ENCODE measurements at places on chromosomes 6 and 20.

DNA sequence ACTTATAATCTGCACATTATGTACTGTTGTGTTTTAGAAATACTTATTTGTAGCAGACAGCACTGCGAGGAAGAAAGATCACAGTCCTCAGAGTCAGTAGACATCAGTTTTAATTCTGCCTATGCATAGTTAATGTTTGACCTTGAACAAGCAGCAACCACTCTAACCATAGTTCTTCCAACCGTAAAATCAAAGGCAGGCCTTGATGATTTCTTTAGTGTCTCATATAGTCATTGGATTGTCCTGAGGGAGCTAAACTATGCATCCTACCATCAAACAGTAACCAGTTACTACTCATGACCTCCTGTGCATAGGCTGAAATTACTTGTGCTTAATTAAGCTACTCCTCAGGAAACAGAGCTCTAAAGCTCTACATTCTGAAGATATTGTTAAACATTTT lies 294.8 kb upstream of the STXBP5 start:
- no peak for DNase-seq

GRCh38 chr6:29938746-29939508 lies 3.4 kb upstream of the HLA-A start:
- DNase-seq, result no peak

DNA sequence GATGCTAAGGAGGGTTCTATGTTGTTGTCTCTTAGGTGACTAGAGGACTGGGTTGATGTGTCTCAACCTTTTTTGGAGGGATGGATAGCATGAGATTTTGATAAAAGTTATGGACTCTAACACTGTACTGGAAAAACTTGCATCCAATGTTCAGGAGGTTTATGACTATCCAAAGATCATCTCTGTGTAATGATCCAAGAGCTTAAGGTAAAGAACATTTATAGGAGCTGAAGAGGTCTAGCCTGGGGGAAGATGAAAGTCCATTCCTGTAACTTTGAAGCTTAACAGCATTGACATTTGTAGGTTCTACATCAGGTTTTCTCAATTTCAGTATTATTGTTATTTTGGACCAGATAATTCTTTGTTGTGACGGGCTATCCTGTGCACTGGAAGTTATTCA lies 48.9 kb downstream of the ESF1 start:
- DNase-seq, result no peak

DNA sequence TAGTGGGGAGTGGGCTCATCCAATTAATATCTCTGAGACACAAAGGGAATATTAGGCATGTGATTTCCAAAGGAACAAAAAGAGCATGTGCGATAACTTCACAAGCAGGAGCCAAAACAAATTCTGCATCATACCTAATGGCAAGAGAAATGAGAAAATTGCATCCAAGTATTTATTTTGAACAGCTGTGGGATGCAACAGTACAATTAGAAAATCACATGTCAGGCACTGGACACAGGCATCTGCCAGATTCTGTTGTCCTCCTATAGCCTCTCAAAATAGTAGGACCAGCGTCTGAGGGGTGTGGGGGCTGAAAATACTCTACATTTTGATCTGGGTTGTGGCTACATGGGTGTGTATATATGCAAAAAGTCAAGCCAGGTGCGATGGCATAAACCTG lies 66.3 kb downstream of the EDN1 start:
- no peak for DNase-seq

DNA sequence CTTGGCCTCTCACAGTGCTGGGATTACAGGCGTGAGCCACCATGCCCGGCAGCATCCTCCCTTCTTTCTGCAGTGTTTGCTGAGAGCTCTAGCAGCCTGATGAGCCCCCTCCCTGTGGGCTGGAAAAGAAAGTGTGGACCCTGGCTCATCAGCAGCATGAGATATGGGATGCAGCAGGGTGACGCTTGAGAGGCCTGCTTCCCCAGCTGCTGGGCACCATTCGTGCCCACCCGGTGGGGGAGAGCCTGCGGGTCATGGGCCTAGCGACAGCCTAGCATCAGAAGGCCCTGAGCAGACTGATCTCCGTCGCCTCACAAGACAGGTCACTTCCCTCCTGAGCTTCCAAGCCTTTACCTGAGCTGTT lies 16.0 kb upstream of the CCDC167 start:
- no peak for DNase-seq

DNA sequence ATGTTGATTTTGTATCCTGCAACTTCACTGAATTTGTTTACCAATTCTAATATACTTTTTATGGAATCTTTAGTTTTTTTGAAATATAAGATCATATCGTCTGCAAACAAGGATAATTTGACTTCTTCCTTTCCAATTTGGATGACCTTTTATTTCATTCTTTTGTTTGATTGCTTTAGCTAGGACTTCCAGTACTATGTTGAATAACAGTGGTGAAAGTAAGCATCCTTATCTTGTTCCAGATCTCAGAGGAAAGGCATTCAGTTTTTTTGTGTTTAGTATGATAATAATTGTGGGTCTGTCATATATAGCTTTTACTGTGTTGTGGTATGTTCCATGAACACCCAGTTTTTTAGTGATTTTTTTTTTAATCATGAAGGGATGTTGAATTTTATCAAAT lies 75.7 kb downstream of the GCLC start:
- DNase-seq, result no peak

DNA sequence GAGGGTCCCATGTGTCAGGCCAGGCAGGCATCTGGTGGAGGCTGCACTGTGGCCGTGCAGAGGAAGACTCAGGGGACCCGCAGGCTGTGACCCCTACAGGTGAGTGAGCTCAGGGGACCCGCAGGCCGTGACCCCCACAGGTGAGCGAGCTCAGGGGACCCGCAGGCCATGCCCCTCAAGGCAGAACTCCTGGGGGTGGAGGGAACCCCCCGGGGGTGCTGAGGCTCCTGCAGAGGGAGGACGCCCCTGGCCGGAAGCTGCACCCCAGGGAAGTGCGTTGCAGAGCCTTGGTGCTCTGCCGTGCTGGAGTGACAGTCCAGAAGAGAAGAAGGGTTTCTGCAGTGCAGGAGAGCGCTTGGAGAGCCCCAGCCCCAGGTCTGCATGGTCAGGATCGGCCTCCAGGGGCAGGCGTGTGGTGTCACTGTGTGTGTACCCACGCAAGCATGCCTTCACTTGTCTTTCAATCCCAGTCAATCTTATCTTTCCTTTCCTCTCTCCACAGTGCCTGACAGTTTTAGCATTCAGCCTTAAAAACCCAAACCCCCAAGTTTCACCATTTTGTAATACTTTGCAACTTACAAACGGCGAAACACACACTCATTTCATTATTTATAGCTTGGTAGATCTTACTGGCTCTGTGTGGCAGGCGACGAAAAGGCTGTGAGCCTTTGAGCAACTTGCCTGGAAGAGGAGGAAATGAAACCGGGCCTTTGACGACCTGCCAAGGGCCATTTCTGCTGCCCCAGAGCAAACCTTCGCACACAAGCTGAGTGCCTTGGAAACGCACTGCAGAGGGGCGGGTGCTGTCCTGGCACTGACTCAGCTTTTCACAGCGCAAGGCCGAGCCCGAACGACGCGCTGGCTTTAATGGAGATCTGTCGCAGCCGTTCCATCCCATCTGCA lies 101.4 kb upstream of the AGPAT4 start:
- no peak for DNase-seq

- no peak for DNase-seq
Observed at GRCh38 chr20:20404633-20405032, 36.7 kb downstream of the INSM1 start.

- DNase-seq, result no peak
Observed at GRCh38 chr20:42474646-42475045, 715.1 kb downstream of the PTPRT start.

- no peak for DNase-seq
Observed at GRCh38 chr6:166010136-166010960, 157.3 kb downstream of the TBXT start.

DNA sequence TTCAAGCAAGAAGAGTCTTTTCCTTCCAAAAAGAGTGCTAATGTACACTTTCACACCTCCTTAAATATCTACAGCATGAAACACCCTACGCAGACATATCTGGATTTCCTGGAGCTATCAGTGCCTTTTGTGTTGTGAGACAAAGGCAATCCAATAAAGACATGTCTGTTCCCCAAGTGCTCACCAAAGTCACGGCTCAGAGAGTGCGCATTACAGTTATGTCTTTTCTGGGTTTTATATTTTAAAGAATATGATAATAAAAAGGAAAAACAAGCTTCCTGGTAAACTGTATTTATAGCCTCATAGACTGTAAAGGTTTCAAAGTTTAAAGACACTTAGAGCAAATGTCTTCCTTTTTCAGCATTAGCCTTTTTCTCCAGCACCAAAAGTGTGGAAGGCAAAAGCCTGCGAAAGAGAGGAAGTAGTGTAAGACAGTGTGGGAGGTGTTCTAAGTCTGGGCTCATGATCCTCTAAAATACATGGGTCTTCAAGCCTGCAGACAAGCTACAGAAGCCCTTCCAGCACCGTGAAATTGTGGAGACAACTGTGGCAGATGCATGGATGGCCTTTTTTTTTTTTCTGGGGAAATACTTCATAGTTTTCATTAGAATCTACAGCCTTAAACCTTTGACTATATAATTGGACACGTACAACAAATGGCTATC lies 135.0 kb upstream of the SLC35B3 start:
- DNase-seq, result no peak

DNA sequence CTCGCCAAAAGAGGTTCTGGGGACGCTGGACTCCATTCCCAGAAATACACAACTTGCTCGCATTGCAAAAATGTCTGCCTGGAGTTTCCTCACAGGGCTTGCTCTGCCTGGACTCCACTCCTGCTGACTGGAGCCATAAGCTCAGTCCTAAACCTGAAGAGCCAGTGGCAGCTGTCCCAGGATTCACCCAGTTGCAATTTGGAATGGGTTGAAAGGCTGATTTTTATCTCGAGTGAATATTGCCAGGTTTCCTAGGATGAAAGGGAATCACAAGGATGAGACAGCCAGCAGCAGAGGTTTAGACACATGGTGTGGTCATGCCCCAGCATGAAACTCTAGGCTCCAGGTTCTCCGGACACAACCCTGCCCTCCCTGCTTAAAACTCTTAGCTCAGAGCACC lies 223.3 kb downstream of the BMP7 start:
- DNase-seq, result no peak

GRCh38 chr20:52309181-52309580 lies 117.6 kb upstream of the ZFP64 start:
- no peak for DNase-seq

GRCh38 chr6:143195349-143195845 lies 134.7 kb downstream of the AIG1 start:
- DNase-seq, result no peak

DNA sequence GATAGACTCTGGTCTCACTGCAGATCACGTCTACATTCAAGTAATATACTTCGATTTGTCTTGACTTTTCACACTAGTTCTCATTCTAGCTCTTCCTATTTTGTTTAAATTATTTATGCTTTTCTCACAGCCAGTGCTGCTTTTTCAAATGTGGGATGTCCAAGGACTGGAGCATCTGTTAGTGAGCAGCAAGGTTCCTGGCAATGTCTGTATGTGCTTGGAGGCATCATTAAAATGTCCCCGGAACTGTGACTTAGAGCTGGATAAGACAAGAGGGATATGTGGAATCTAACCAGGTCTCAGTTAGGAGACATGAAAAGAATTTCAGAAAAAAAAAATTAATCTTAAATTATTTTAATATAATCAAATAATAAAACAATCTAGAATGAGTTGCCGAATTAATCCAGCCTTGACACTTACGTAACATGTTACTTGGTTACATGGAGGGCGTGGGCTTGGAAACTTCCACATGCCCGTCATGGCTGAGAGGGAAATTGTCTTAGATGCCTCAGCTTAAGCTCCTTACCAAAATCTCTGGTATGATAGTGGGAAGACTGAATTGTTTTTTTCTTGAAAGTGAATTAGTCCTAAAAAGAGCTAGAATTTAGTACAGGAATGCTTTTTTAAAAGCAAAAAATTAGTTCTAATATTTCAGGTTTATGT lies 21.4 kb upstream of the CARMIL1 start:
- no peak for DNase-seq

- DNase-seq, result no peak
Observed at GRCh38 chr20:61546641-61547040, 294.6 kb downstream of the CDH4 start.

GRCh38 chr6:40722553-40723258 lies 135.5 kb upstream of the LRFN2 start:
- no peak for DNase-seq

GRCh38 chr20:2693286-2694007 lies 867 bp downstream of the EBF4 start:
- peak; percentile 50 for DNase-seq

- no peak for DNase-seq
Observed at GRCh38 chr6:33124947-33125346, 49.2 kb downstream of the HLA-DPB1 start.

GRCh38 chr6:101126501-101126900 lies 245.4 kb upstream of the ASCC3 start:
- no peak for DNase-seq

DNA sequence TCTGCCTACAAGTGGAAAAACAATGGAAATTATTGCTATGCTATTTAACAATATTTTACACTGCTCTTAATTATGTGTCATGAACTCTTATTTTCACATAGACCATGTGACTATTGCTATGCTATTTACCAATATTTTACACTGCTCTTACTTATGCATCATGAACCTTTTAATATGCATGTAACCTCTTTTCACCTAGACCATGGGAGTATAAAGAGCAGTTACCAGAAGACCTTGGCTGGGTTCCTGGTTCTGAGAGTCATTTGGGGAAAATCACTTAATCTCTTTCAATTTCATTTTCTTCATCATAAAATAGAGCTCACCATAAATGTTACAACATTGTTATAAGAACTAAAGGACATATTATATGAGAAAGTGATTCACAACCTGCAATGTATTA lies 223.8 kb upstream of the RNF217 start:
- DNase-seq, result no peak

DNA sequence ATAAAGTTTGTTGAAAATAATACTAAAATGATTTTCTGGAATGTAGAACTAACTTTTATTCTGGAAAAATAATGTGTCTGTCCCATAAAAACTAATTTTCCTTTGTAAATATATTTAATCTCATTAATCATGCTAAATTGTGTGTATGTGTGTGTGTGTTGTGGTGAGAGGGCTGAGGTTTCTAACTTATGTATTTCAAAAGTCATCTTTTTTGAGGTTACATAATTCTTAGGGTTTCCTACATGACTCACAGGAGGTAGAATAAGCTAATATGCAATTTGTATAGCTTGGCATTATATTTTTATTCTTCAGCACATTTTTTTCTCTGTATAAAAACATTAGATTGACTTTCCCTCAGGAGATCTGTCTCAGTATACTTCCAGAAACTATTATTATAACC lies 64.1 kb upstream of the CLVS2 start:
- DNase-seq, result no peak

- no peak for DNase-seq
Observed at GRCh38 chr20:63132131-63132714, 83.7 kb downstream of the YTHDF1 start.

DNA sequence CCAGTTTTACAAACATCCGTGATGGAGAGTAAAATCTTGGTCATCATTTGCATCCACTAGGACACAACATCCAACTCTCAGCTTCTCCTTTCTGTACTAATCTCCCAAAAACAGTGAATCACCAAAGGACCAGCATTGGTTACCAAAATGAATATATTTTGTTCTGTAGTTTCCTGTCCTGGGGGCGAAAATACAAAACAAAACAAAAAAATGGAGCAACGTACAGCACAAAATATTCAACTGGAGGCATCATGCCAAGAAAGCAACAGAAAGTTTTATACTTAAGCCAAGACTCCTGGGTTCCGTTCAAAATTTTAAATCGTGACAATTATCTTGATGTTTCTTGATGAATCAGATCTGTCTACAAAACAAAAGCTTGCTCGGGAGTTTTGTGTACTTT lies 126.6 kb upstream of the CCDC28A start:
- DNase-seq, result no peak

GRCh38 chr6:11460837-11461661 lies 76.5 kb upstream of the TMEM170B start:
- DNase-seq, result no peak
